ENCODE measurements at places on chromosomes 12 and 14. TPM values are rescaled to one million over a fixed set of nuclear protein-coding genes. Genes with fewer than 3 reads are reported as not detected.

Gene KCNC2
- total RNA-seq: not detected

Gene PTCSC3
- total RNA-seq: not detected

Gene ERBB3
- total RNA-seq: 221 TPM

Gene RASSF9
- 4.0 TPM for total RNA-seq

Gene STX2
- total RNA-seq: 22.4 TPM

Gene RBM19
- 39.4 TPM for total RNA-seq

Gene CLEC2B
- total RNA-seq: not detected

Gene ACSM4
- total RNA-seq: not detected

Gene RNASE11
- total RNA-seq: not detected

Gene BMAL2
- total RNA-seq: 28.8 TPM

Gene ABCD2
- total RNA-seq: not detected

Gene FGF6
- total RNA-seq: not detected

Gene TMEM132D
- total RNA-seq: 0.46 TPM

Gene DHH
- total RNA-seq: 0.29 TPM

Gene RNASE7
- not detected for total RNA-seq

Gene JAG2
- 3.8 TPM for total RNA-seq

Gene YEATS4
- 31.3 TPM for total RNA-seq

Gene TIGAR
- 18.2 TPM for total RNA-seq

Gene OR4K1
- not detected for total RNA-seq

Gene FBLN5
- 6.9 TPM for total RNA-seq

Gene KCNH5
- 3.1 TPM for total RNA-seq

Gene ERP27
- total RNA-seq: 22.8 TPM

Gene GRIN2B
- not detected for total RNA-seq

Gene SAMD15
- total RNA-seq: 9.5 TPM

Gene TSPAN8
- total RNA-seq: 0.33 TPM

Gene TCL1A
- total RNA-seq: not detected

Gene OR6C68
- not detected for total RNA-seq

Gene BEGAIN
- 0.58 TPM for total RNA-seq

Gene OR10A7
- total RNA-seq: not detected

Gene SELPLG
- not detected for total RNA-seq

Gene BCL7A
- 43.7 TPM for total RNA-seq

Gene GPRC5D
- not detected for total RNA-seq

Gene ANHX
- not detected for total RNA-seq

Gene PEX5
- 65.4 TPM for total RNA-seq

Gene IAPP
- not detected for total RNA-seq

Gene NANOG
- 0.64 TPM for total RNA-seq

Gene KRR1
- 71.2 TPM for total RNA-seq

Gene TMTC1
- 18.1 TPM for total RNA-seq

Gene GLIPR1L1
- total RNA-seq: not detected

Gene KRT4
- 0.29 TPM for total RNA-seq

Gene GLI1
- 0.91 TPM for total RNA-seq

Gene DCTN2
- 144 TPM for total RNA-seq

Gene FSCB
- not detected for total RNA-seq

Gene ARHGEF40
- total RNA-seq: 65.3 TPM

Gene NOVA1
- 23.7 TPM for total RNA-seq

Gene NEUROD4
- total RNA-seq: not detected
